ENCODE measurements at places on chromosomes 6 and 20.
A peak's percentile ranks its signal among the peaks of the same experiment; 100 is the strongest.

- DNase-seq, result peak; percentile 40
Measured at GRCh38 chr6:27157459-27158315, 89.8 kb upstream of the PRSS16 start.

- no peak for DNase-seq
Measured at GRCh38 chr6:4591218-4591617, 185.0 kb upstream of the CDYL start.

GRCh38 chr6:169044381-169045230, 209.0 kb downstream of the THBS2 start:
- no peak for DNase-seq

- DNase-seq, result no peak
Measured at GRCh38 chr6:169789146-169789943, 37.9 kb downstream of the ERMARD start.

DNA sequence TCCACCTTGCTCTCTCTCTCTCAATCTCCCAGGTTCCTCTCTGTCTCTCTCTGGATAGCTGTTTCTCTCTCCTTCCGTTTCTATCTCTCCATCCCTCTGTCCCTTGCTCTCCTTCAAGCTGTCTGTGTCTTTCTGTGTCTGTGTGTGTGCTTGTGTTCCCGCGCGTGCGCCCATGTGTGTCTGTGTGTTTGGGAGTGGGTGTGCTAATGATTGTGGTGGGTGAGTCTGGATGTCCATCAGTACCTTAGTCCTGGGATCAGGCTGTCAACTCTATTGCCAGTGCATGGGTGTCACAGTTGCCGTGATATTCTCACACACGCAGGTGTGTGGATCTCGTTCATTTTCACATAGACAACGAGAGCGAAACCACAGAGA, 1380.6 kb upstream of the DEFB115 start:
- DNase-seq, result no peak

- no peak for DNase-seq
Measured at GRCh38 chr6:131929264-131929663, 21.9 kb downstream of the CCN2 start.

- DNase-seq, result no peak
Measured at GRCh38 chr6:113859349-113860180, 2.4 kb downstream of the MARCKS start.

DNA sequence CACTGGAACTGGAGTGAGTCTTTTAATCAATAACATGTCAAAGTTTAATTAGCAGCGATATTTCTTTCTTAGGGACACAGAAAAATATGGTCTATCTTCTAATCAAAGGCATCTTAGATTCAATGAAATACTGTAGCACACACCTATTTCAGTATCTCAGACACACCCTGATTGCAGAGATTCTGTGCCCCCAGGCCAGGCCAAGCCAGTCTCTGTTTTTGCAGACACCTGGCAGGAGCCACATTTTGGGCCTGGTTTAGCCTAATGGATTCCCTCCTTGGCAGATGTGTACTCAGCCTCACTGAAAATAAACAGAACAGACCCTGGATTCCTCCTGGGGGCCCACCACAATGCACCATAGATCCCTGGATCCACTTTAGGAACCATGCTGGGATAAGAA, 74.8 kb downstream of the LRFN2 start:
- no peak for DNase-seq

- no peak for DNase-seq
Measured at GRCh38 chr6:34373511-34373910, 19.0 kb downstream of the NUDT3 start.
